ENCODE measurements at places on chromosomes 6 and 20. TPM values are rescaled to one million over a fixed set of nuclear protein-coding genes. Genes with fewer than 3 reads are reported as not detected.

Gene METTL24
- total RNA-seq, result not detected

Gene GINS1
- total RNA-seq, result 1.5 TPM

Gene COL10A1
- total RNA-seq, result 0.05 TPM

Gene DUSP22
- total RNA-seq, result 18.1 TPM

Gene ROMO1
- total RNA-seq, result 200 TPM

Gene MUC21
- total RNA-seq, result not detected

Gene KDM1B
- 21.7 TPM for total RNA-seq

Gene PRDM13
- total RNA-seq, result not detected

Gene HAO1
- not detected for total RNA-seq

Gene SIRPB1
- total RNA-seq, result 2.1 TPM
